Stimulated activated memory B cell treated with anti-CD40 and anti-IgM and Interleukin-4, amounts not matched to agents 10 μg/mL and 1 μg/mL and 100 μg/mL, for 72 hours (primary cell): ENCODE measurements at places on chromosomes 12 and 14.

DNA sequence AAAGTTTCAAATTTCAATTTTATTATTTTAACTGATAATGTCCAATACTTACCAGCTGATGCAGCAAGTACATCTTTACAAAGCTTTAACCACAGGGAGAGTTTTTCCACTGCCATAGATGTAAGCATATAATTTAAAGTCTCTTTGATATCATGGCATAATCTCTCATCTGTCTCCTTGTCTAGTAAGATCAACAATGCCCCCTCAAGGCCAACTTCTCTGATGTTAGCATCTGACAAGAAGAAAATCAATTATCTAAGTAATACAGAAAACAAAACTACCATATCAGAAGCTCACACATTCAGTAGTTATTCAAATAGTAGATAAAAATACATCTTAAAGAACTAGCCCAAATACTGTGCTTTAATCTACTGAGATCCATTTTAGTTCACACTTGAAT is 94.2 kb downstream of the HEATR5A start:
- ATAC-seq = no peak

DNA sequence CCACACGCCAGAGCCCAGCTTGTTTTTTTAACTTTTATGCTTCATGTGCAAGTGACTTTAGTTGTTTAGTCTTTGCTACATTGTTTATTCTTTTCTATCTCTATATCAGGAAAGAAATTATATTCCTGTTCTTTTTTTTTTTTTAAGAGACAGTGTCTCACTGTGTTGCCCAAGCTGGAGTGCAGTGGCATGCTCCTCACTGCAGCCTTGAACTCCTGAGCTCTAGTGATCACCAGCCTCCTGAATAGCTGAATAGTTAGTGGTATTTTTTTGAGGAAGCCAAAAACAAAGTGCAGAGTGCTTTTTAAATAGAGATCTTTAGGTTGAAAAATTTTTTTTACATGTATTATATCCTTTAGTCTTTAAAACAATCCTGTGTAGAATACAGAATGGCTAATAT is 58.2 kb downstream of the ETNK1 start:
- no peak for ATAC-seq

DNA sequence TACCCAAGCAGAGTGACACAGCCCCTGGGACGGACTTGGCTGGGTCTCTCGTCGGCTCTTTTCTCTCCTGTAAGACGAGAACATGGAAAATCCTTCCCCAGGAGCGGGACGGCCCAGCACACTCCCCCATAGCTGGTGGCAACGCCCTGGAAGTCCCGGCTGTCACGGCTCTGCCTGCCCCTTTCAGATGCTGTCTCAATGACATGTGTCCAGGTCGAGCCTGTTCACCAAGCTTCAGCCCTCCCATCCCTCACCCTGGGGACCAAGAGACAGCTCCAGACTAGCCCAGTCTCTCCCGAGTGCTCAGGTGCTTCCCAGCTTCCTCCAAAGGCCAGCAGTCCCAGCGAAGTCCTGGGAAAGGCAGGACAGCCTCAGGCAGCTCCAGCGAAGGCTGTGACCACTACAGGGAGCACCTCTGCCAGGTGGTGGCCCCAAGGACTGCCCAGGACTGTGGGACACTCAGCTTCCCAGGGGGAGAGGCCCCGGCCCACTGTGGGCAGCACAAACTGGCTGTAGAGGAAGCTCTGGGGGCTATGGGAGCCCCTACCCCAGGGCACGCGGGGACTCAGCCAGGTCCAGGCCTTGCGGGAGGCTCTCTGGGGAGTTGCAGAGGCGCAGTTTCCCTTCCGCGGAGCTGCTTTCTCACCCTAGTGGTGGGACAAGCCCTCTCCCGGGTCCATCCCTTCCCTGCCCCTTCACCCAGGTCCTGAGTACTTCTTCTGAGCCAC is 33.6 kb downstream of the TNFAIP2 start:
- no peak for ATAC-seq

DNA sequence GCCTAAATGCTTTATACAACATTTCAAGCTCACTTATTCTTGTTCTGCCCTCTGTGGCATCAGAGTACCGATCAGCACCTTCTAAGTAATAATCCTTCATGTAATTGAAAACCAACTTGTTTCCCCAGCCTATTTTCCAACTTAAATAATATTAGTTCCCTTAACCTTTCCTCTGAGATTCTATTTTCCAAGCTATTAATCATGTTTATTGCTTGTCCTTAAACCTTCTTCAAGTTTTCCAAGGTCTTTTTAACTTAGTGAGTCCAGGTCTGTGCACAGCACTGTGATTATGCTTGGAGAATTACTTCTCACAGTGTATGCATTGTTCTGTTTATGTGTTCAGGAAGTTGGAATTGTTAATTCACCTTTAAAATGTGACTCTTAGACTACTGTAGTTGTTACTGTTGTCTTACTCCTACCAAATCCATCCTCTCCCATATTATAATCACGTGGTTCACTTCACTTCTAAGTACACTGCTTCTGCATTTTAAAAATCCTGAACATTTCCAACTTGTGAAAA is 1039.3 kb upstream of the FOXG1 start:
- ATAC-seq = no peak

DNA sequence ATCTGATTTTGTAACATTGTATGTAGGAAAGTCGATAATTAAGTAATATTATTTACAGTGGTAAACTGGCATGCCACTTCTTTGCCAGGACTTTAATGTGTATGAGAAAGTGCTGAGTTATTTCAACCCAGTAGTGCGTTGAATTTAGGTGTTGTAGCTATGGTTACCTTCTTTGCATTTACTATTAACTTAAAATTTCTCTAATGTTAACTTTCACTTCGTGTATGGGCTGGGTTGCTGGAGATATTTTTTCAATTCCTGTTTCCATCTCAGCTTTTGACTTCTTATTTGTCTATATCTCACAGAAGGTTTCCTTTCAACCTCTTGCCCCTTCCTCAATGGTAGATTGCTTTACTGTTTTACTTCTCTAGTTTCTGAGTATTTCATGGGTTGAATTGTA is 1345.6 kb downstream of the FSCB start:
- no peak for ATAC-seq

GRCh38 chr14:96363751-96364336 is 518 bp downstream of the GSKIP start:
- peak; percentile 37 for ATAC-seq

GRCh38 chr14:69665631-69666030 is 54.2 kb downstream of the SUSD6 start:
- no peak for ATAC-seq

DNA sequence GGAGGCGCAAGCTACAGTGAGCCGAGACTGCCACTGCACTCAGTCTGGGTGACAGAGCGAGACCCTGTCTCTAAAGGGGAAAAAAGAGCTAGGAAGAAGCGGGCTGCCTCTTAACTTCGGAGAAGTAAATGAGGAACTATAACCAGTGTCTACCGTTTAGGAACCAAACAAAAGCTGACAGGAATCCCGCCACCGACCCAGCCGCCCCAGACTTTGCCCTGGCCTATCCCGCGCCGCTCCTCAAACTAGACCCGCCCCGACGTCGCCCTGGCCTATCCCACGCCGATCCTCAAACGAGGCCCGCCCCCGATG is 568 bp upstream of the SIVA1 start:
- no peak for ATAC-seq

- ATAC-seq = no peak
Measured at GRCh38 chr12:98402091-98402490, 113.3 kb upstream of the TMPO start.

- no peak for ATAC-seq
Measured at GRCh38 chr14:37469650-37470049, 125.4 kb downstream of the FOXA1 start.

- no peak for ATAC-seq
Measured at GRCh38 chr12:85833579-85833978, 2.6 kb downstream of the RASSF9 start.

DNA sequence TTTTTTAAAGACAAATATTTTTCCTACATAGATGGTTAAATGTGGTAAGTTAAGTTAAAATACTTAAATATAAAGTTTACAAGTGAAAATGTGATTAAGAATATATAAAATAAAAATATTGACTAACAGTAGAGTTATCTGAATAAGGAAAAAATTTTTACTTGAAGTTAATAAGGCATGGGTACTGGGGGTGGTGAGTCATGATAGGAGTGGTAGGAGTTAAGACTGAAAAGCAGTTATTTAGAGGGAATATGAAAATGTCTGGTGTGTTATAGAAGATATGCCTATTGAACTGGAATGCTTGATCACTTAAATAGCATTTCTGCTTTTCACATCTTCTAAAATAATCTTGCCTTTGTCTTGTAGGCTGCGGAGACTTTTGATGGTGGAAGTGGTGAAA is 68.7 kb downstream of the CCDC91 start:
- no peak for ATAC-seq

DNA sequence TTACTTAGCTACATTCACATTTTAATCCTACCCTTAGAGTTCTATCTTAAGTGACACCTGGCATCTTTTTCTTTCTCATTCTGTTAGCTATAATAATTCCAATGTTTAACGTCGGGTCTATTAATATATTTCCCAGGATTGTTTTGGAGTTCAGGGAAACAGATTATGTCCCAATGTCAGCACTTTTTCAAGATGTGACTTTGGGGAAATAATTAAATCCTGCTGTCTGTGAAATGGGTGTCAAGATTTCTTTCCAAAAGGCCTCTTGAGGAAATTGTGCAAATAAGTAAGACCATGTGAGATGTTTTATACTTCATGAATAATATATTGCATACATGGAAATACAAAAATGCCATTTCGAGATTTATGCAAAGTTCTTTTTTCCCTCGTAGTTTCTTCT is 887.6 kb upstream of the SEL1L start:
- ATAC-seq = no peak

DNA sequence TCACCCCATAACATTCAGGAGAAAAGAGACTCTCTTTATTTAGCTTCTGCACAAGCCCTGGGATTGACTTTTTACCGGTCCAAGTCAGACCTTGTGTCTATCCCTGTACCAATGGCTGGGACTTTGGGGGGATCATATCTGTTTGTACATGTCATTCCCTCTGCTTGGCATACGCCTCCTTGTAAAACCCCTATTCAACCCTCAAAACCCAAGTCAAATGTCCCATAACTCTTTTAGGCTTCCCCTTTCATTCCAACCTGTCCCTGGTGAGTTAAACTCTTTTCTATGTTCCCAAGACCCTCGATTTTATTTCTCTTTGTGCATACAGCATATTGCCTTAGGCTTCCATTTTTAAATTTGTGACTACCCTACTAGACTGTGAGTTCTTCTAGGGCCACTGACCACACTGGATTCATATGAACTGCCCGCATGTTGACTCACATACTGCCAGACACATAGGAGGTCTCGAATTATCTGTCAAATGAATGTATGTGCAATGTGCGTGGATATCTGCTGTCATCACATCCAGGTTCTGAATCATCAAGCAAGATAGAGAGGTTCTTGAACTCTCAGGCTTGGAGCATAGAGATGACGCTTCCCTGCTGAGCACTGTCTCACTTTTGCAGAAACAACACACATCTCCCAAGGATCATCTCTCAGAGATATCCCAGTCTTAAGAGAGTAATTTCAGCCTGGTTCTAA is 548.6 kb upstream of the TBX3 start:
- no peak for ATAC-seq

- ATAC-seq = no peak
Measured at GRCh38 chr12:28602786-28603185, 412.5 kb downstream of the CCDC91 start.

DNA sequence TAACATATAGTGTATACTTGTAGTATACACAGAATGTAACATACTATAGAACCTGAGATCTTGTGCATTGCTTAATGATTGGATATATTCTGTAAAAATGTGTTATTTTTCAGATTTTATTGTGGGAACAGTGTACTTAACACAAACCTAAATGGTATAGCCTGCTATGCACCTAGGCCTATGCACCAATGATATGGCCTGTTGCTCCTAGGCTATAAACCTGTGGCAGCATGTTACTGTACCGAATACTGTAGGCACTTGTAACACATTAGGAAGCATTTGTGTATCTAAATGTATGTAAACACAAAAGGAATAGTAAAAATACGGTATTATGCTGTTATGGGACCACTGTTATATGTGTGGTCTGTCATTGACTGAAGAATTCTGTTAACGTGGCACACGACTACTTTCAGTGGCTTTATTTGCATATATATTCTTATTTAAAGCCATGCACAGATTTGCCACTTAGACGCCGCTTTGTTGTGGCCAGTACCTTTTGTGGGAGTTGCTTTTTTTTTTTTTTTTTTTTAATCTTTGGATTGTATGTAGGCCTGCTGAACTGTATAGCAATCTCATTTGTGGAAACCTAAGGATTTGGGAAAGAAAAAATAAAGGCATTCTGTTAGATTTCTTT is 7.4 kb downstream of the PAPOLA start:
- no peak for ATAC-seq

- ATAC-seq = no peak
Measured at GRCh38 chr14:102485693-102486512, 23.7 kb downstream of the ANKRD9 start.

DNA sequence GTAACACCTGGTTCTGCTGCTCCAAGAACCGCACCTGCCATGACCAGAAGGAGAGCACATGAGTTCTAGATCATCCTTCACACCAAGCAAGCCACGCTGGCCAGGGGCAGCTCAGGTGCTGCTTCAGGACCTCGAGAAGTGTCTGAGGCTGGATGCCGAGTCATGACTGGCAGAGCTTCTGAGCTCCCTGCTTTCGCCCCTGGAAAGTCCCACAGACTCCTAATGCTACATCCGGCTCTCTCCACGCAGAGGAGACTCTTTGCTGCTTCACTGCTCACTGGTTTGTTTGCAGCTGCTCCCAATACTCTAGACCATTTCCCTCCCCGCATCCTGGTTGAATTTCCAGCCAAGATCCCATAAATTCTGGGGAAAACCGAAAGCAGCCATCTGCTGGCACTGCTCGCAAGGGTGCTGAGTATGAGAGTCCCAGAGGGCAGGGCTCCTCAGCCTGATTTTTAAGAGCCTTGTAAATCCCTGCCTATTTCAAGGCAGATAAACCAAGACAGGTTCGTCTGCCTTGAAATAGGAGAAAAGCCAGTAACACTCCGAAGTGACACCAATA is 1.4 kb downstream of the KRT2 start:
- ATAC-seq = no peak

GRCh38 chr12:41120211-41120610 is 67.9 kb upstream of the PDZRN4 start:
- ATAC-seq = no peak

GRCh38 chr12:107547389-107547788 is 138.2 kb upstream of the PWP1 start:
- no peak for ATAC-seq

DNA sequence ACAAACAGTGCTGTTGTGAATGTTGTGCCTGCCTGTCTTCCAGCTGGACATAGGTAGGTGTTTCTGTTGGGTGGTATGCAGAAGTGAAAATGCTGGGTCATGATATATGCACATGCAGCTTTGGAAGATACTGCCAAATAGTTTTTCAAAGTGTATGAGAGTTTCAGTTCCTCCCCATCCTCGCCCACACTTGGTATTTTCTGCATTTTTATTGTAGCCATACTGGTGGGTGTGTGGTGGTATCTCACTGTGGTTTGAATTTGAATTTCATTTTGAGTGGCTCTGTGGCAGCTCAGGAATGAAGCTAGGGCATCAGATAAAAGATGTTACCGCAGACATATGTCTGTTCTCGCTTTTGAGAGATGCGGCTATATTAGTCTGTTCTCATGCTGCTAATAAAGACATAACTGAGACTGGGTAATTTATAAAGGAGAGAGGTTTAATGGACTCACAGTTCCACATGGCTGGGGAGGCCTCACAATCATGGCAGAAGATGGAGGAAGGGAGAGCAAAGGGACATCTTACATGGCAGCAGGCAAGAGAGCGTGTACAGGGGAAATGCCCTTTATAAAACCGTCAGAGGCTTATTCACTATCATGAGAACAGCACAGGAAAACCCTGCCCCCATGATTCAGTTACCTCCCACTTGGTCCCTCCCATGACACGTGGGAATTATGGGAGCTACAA is 183.1 kb downstream of the CAND1 start:
- ATAC-seq = peak; percentile 92

GRCh38 chr12:130087222-130087621 is 75.0 kb upstream of the FZD10 start:
- no peak for ATAC-seq
